ENCODE measurements at places on chromosomes 11 and 22.
A peak's percentile ranks its signal among the peaks of the same experiment; 100 is the strongest.

DNA sequence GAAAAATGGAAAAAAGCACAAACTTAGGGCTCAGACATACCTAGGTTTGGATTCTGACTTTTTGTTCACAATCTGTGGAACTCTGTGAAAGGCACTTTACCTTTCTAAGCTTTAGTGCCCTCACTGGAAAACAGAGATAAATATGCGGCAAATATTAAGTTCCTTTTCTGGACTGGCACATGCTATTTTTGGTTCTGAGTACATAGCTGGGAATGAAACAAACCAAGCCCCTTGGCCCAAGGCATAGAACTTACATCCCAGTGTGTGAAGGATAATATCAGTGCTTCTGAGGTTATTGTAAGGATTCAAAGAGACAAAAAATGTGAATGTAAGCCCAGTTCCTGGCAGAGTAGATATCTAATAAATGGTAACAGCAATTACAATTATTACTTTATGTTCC lies 227.5 kb downstream of the ADAMTS15 start:
- DNase-seq = no peak

- DNase-seq = no peak
Measured at GRCh38 chr22:47858773-47859306, 1096.4 kb downstream of the TBC1D22A start.

DNA sequence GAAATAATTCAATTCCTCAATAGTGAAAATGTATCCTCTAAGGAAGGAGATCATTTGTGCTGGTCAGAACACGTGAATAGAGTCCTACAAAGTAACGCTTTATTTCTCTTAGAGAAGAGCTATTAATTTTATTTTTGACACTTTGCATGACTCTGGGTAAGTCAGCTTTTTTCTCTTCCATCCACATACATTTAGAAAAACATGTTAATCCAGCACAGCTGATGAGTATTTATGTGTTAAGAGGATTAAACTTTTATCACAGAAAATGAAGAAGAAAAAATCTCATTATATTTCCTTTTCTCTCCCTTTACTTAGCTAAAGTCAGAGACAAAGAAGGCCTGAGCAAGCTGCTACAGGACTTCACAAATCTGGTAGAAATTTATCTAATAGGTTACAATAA lies 649.5 kb upstream of the CCDC179 start:
- no peak for DNase-seq

DNA sequence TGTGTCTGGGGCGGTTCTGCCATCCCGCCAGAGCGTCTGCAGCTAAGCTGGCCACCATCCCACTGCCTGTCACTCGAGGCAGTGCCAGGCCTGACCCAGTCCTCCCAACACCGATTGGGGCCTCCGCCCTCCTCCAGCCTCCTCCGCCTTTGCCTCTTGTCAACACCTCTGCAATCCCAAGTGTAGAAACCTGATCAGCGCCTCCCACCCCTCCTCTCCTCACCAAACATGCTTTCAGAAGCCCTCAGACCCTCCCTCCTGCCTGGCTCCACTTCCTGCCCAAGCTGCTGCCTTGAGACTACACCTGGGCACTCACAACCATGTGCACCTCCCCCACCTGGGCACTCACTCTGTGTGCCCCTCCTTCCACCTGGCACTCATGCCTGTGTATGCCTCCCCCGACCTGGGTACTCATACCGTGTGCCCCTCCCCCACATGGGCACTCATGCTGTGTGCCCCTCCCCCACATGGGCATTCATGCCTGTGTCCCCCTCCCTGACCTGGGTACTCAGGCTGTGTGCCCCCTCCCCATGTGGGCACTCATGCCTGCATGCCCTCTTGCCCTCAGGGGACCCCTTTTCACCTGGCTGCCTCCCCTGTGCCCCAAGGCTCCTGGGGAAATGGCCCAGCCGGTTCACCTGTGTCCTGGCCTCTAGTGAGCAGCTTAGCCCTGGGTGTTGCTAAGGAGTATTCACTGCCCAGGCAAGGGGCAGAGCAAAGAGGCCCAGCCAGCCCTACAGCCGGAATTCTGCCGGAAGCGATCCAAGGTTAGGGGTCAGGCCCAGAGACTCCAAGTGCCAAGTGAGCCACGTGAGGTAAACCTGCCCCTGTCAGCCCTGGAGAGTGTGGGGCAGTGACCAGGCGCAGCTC lies 5.5 kb upstream of the IFITM10 start:
- peak; percentile 32 for DNase-seq

- peak; percentile 55 for DNase-seq
Measured at GRCh38 chr11:60924110-60924905, at the start of gene TMEM132A. Gene TMEM132A (plus strand): TSS chr11:60924460. CDS start chr11:60924634, 174 bp downstream.

- DNase-seq = no peak
Measured at GRCh38 chr11:69245491-69246345, 48.2 kb upstream of the MYEOV start.

DNA sequence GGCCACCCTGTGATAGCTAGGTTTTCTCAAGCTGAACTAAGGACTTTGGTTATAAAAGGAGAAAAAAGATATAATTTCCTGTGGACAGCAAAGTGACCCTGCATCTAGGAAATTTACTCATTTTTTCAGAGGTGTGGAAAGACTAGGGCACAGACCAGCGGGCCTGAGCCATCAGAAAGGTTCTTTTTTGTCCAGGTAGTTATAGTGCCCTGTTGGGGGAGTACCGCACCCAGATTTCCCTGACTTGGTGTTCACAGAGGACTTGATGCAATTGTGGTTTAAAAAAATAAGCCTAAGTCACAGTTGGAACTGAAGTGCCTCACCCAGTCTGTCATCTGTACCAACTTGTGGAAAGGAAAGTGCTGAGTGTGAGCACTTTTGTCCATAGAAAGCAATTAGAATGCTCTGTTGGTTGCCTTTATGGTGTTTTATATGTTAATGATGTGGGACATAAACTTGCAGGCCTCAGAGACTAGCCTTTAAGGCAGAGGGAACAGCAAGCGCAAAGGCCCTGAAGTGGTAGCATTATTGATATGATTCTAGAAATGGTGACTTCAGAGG lies 3.1 kb downstream of the SYT9 start:
- DNase-seq = no peak

DNA sequence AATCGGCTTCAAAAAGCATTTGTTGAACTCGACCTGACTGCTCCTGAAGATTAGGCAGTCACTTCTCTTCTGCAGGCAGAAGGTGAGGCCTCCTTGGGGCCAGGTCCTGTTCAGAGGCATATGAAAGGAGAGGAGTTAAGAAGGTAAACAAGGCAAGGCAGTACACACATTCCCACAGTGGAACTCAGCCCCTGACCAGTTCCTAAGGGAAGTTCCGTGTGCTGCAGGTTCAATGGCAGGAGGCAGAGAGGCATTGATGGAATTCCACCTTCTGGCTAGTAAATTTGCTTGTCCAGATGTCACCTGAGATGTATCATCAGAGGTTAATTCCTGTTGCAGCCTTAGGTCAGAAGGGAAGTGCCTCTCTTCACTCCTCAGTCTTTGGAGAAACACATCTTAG lies 337.0 kb upstream of the MTNR1B start:
- no peak for DNase-seq

DNA sequence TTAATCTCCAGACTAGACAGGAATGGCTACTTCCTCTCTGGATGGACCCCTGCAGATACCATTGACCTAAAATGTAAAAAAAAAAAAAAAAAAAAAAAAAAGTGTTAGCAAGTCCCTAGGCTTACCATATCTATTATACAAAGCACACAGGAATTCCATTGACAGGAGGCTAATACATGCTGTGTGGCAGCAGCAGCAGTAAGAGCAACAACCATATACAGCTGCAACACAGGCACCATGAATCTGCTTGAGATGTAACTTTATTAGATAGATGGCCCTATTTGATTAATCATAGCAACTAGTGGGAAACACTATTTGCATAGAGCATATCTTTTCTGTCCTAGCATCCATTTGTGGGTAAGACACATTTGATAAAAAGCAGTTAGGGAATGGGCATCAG lies 1447.1 kb downstream of the FAM181B start:
- DNase-seq = no peak

DNA sequence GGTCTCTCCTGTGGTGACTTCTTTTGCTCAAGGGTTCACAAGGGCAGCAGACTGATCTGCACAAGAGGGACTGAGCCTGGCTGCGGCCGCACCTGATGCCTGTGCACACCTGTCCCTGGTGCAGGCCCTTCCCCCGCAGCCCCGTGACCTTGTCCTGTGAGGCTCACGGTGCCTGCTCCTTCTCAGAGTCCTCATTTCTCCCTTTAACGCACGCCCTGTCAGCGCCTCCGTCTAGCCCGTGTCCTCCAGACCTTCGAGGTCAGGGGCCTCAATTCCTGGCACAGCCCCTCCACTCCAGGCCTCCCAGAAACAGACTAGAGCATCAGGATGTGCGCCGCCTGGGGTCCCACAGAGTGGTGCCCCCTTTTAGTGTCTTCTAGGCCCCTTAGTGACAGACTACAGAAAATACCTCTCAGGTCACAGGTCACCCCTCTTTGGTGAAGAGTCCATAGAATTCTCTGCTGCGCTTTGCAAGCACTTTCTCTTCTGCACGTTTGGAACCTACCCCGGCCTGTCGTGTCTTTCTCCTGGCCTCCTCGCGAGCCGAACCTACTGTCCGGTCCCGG lies 1.0 kb upstream of the DRD4 start:
- DNase-seq = no peak

DNA sequence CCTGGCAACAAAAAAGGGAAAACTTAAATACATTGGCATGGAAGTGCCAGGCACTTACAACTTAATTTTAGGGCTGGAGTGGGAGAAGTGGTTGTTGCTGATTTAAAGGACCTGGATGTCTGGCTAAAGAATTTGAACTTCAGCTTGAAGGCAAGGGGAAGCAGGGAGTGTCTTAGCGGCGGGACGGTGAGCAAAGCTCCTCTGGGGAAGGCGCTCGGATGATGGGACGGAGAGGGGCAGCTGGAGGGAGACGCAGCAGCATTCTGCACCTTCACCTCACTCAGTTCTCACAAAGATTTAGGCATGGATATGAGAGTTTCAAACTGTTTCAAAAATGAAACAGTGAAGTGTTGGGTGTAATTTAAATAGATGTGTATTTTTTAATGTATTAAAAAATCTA lies 967.1 kb downstream of the BRD1 start:
- no peak for DNase-seq
